ENCODE measurements at places on chromosomes 3 and 15.
A peak's percentile ranks its signal among the peaks of the same experiment; 100 is the strongest.

DNA sequence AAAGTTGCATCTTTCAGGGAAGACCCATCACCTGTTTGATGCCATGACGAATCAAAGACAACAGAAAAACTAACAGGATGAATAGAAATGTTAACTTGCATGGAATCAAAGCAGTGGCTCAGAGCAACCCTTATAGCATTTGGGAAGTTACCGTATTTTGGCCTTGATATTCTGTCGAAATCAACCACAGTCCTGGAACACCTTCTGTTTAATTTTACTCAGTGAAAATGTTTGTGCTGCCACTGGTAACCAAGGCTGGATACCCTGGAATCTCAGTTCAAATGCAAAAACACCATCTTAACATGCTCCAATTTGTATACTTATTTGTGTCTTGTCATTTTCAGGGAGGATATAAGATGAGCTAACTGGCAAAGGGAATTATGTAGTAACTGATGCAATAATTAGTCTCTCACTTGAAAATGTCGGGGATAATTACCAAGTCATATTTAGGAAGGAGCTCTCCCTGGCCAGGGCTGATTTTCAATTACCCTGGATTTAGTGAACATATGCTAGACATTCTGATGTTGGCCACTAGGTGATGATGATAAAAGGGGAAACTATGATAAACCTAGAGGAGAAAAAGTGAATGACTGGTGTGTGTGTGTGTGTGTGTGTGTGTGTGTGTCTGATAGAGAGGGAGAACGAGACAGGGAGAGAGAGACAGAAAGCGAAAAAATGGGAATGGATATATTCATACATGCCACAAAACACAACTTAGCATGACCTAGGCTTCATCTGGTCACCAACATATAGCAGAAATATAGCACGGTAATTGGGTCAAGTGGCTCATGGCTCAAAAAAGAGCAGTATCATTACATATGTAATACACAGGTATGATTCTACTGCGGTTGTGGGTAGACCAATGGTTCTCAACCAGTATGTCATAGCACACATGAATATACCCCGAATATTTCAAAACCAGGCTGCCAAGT is 19.0 kb upstream of the PRICKLE2 start:
- DNase-seq = no peak

- no peak for DNase-seq
Measured at GRCh38 chr3:169953462-169954141, 13.0 kb upstream of the SEC62 start.

DNA sequence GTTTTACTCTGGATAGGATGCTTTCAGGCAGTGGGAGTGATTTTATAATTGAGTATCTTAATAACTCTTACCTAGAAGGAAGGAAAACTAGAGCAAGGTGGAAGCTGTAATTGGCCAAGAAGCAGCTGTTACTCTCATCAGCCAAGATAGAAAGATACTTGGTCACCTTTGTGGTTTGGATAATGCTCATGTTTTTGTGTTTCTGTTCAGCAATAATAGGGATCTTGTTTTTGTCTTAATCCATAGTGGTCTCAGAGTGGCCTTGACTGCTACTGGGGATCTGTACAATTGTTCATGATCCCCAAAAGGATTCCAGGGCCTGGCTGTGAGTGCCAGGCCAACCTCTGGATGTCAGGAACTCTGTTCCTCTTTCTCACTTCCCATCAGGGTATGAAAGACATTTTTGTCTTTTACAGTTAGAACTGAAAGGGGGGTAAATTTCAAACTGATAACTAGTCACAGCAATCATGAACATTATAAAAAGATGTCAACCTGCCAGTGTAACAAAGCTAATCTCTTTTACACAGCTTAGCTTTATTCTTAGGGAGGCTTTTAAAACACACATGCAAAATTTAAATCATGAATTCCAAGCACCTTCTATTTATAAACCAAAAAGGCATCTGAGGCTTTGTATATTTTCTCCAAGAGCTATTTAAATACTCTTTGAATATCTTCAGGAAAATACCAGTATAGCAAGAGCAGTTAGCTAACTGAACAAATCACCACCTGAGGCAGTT is 6.0 kb downstream of the UBL7 start:
- DNase-seq = no peak

- no peak for DNase-seq
Measured at GRCh38 chr15:84811828-84812227, 5.3 kb upstream of the ALPK3 start.

DNA sequence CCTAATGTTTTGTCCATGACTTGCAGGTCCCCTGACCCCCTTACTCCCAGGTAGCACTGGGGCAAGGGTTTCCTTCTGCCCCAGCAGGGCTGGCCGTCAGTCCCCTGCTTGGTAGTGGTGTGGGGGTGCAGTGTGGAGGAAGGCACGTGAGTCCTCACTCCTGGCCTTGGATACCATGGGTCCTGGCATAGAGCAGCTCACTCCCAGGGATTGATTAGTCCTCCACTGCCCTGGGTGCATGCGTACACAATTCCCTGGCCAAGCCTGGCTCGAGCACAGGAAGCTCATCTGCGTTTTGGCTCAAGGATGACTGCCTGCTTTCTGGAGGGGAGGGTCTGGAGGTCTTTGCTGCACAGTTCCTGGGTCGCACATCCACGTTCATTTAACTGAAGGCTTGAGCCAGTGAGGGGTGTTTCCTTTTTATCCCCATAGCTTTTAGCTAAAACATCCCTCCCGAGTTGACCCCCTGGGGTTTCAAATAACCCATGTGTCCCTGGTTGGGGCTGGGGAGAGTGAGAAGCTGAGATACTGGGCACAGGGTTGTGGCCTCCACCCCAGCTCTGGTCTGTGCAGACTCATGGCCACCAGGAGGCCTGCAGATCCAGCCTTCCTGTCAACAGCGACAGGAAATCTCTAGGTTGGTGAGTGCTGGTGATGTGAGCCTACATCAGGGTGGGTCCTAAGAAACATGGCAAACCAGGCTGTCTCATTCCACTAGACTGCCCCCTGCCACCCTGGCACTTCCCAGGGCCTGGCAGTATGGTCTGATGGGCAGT is 11.5 kb downstream of the HEMK1 start:
- DNase-seq = no peak

DNA sequence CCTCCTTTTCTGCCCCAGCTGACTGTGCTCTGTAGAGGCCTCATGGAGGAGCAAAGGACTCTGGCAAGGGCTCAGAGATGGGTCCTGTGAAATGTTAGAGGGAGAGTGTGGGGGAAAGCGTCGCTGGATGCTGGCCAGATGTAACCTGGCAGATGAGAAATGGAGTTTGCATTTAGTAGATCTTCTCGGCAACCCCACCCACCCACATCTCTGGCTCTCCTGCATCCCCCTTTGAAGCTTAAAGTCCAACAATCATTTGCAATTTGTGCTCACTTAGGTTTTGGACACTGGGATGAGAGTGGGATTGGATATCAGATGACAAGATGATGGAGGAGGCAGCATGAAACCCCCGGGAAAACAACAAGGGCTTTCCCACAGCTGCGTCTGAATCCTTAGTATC is 523.6 kb upstream of the MCTP2 start:
- DNase-seq = no peak

DNA sequence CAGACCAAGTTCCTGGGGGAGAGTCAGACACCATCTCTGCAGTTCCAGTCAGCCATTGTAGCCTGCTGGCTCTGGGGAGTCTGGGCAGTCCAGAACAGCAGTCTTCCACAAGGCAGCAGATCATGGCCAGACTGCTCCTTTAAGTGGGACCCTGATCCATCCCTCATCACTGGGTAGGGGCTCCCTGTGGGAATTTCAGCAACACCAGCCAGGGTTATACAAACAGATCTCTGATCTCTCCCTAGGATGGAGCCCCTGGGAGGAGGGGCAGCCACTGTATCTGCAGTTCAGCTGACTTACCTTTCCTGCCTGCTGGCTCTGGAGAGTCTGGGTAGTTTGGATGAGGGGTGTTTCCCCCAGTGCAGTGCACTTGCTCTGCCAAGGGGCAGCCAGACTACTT is 42.1 kb upstream of the UNC13C start:
- DNase-seq = no peak

- no peak for DNase-seq
Measured at GRCh38 chr3:22981861-22982260, 221.3 kb upstream of the UBE2E2 start.

GRCh38 chr15:32905481-32905880 is 187.7 kb downstream of the GREM1 start:
- DNase-seq = no peak

- DNase-seq = no peak
Measured at GRCh38 chr3:125694761-125695294, 99.5 kb upstream of the OSBPL11 start.

GRCh38 chr3:60552581-60552980 is 698.7 kb downstream of the FHIT start:
- no peak for DNase-seq

GRCh38 chr15:79442911-79443310 is 10.8 kb downstream of the MINAR1 start:
- no peak for DNase-seq

DNA sequence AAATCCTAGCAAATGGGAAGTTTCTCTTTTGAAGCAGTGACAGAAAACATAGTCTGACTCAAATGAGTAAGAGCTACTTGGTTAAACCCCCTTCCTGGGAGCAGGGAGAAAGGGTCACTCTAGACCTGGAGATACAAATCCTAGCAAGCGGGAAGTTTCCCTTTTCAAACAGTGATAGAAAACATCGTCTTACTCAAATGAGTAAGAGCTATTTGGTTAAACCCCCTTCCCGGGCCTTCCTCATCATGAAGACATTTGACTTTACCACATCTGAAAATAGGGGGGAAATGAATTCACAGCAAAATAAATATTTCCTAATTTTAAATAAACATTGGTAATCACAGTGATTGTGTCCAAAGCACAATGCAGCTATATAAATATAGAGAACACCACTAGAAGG is 79.2 kb downstream of the FOXB1 start:
- no peak for DNase-seq

GRCh38 chr3:141338881-141339280 is 29.4 kb upstream of the ZBTB38 start:
- no peak for DNase-seq

DNA sequence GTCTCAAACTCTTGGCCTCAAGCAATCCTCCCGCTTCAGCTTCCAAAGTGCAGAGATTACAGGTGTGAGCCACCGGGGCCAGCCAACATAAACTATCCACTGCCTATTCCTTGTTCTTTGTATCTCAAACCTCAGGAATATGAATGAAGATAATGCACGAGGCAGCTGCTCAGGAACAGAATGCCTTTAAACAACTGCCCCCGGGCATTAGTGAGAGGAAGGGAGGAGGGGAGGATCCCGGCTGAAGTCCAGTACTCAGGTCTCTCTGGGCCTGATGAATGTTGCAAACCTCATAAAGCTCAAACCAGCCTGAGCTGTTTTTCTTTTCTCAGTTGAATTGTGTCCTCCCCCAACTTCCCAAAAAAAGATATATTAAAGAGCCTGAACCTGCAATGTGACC is 26.9 kb upstream of the MTMR14 start:
- no peak for DNase-seq

DNA sequence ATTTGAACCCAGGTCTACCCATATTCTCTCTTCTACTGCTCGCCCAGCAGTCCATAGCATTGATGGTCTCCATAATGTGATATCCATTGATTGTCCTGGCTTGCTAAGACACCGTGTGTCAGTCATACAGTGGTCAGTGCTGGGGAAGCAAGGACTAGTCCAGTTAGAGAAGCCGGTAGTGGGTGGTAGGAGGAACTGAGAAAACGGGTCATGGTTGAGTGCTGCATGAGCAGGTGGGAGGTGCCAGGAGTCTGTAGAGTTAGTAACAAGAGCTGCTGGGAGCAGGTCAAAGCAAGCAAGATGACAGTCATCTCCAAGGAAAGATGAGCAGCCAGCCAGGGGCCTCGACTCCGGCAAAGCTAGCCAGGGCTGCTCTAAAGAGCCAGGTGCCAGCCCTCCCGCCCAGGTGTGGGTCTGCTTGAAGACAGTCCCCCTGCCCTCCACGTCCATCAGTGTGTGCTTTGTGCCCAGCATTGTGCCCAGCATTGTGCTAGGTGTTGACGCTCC is 29.5 kb upstream of the USP3 start:
- DNase-seq = peak; percentile 84

DNA sequence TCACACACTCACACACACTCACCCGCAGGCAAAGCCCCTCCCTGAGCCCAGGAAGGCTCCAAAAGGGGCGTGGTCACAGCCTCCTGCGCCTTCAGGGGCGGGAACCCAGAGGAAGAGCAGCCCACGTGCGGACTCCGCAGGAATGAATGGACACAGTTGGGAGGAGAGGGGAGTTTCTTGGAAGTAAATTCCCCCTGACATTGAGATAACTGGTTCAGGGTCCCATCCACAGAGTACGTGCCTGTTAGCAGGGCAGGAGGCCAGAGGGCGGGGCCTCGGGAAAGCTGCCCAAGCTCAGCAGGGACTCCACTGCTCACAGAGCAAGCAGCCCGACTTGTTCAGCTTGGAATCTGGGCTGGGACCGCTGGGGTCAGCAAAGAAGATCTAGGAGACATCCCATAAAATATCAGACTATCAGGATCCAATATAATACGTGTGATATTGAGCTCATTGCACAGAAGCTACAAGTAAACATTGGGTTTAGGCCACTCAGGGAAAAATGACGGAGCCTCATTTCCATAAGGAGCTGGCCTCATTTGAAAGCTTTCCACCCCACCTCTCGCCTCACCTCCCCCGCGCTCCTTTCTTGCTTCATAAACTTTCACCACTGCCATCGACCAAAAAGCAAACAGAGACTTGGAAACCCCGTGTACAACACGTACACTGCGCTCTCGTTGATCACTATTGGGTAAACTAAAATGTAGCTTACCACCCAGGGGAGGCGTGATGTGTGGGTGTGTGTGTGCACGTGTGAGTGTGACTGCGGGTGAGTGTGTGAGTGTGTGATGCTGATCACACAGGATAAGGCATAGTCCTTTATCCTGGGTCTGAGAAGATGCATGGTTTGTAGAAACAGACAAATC is 36.0 kb downstream of the TM2D3 start:
- DNase-seq = no peak

DNA sequence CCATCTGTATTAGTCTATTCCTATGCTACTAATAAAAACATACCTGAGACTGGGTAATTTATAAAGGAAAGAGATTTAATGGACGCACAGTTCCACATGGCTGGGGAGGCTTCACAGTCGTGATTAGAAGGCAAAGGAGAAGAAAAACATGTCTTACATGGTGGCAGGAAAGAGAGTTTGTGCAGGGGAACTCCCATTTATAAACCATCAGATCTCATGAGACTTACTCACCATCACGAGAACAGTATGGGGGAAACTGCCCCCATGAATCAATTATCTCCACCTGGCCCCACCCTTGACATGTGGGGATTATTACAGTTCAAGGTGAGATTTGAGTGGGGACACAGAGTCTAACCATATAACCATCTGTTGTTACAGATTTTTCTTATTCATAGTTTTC is 42.1 kb upstream of the MB21D2 start:
- DNase-seq = no peak
